ENCODE measurements at places on chromosomes 2 and 18.

GRCh38 chr2:152580714-152581113 lies 136.5 kb downstream of the PRPF40A start:
- no peak for DNase-seq

- no peak for DNase-seq
These were observed 6.7 kb upstream of the NEURL3 start for GRCh38 chr2:96511851-96512250.

- DNase-seq = no peak
These were observed 75.3 kb downstream of the OSBPL6 start for GRCh38 chr2:178269438-178270224.

DNA sequence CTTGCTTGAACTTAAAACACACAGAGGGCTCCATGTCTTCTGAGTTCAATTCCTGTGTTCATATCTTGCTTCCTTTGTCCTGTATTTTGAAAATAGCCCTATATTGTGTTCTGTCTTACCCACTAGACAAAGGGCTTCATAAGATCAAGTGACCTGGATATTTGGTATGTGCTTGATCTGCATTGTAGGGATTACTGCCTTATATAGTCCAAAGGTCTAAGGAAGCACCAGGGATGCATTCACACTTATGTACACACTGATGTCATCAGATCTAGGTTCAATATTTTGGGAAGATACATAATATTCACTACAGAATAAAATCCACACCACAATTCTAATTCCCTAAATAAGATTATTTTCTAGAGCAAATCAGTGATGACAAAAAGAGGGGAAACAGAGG lies 278.0 kb upstream of the KYNU start:
- DNase-seq = no peak

DNA sequence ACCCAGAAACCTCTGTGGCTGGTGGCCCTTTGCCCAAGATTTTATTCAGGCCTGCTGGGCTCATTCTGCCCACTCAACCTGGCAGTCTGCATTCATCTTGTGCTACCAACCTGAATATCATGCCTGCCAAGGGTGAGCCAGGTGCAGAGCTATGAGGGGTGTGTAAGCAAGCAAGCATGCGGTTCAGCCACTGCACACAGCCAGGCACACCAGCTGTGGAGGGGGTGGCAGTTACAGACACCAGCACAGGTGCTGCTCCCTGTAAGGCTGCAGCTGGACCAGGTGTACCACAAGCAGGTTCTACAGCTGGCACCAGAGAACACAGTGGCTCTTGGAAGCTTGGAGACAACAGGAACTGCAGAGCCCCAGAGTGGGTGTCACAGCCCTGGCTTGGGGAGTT lies 633.2 kb downstream of the FBXO15 start:
- no peak for DNase-seq

GRCh38 chr2:10590742-10591141 lies 99.0 kb downstream of the NOL10 start:
- DNase-seq = no peak

DNA sequence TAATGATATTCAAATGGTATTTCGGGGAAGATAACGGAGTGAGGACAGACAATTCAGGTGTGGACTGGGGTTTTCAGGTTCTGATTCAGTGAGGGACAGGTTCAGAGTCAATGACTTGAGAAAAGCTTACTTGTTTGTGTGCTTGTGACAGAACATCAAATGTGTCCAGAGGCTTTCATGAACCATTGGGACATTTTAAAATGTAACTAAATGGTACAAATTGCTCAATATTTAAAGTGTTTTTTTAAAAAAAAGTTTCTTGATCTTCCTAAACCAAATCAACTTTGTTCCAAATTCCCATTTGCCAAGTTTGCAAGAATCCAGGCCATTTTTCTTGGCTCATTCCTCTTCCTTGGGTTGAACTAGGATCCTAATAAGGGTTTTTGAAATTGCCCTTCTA lies 59.4 kb upstream of the BZW1 start:
- no peak for DNase-seq

DNA sequence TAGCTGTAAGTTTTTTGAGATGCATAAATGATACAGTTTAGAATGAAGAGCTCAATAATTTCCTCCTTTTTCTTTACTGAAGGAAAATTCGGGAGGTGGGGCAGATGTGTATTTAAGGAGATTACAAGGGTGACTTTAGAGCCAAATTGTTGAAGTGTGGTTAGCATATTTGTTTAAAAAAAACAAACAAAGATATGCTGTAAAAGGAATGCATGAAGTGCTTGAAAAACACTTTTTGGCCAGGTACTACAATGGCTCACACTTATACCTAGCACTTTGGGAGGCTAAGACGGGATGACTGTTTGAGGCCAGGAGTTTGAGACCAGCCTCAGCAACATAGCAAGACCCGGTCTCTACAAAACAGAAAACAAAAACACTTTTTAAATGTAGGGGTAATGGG lies 38.4 kb downstream of the CD302 start:
- DNase-seq = no peak

DNA sequence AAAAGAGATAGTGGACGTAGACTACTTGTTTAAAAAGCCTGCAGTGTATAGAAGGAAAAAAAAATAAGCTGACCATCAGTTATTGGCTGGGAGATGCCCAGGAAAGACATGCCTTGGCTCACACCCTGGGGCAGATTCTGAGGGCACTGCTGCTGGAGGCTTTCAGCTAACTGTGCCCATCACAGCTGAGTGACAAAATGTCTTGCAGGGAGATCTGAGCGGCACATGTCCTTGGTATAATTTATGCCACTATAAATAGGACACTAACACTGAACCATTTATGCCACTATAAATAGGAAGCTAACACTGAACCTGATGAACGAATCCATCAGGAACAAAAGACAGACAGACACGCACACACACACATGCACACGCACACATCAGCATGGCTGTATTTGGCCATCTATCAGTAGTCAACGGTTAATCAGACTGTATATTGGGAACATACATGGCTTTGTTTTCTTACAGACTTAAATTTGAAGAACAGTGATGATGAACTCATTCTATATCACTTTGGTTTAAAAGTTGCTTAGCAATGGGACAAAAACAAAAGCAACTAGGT lies 68.2 kb upstream of the NOSTRIN start:
- no peak for DNase-seq

GRCh38 chr2:162245781-162246180 lies 2.5 kb upstream of the FAP start:
- no peak for DNase-seq

GRCh38 chr2:110140401-110140800 lies 24.8 kb upstream of the MALL start:
- no peak for DNase-seq

DNA sequence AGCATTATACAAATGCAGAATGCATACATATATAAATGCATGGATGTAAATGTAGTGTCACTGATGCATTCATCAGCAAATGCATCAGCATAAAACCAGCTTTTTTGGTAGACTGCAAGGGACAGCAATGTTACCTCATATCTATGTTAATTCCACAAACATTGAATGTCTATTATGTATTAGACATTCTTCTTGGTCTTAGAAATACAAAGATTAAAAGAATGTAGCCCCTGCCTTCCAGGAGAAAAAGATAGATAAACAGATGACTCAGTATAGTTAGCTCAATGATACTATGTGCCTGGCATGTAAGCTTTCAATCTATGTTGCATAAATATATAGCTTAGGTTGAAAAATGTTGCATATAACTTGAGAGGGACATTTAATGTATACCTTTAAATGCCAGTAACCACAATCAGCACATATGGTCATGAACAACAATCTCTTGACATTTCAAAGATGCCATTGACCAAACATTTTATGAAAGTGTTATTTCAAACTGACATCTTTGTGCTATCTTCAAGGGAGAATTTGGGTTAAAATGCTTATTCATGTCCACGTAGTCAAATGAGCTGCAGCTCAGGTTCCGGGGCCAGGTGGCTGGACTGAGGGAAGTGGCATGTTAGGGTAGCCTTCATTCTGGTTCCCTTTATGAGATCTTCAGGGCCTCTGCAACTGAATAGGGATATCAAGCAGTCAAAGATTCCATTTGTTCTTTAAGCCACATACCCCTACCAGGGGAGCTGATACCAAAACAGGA lies 45.2 kb upstream of the GCG start:
- no peak for DNase-seq

GRCh38 chr2:1804865-1805264 lies 60.5 kb upstream of the PXDN start:
- DNase-seq = no peak

GRCh38 chr2:179181002-179181401 lies 83.6 kb downstream of the SESTD1 start:
- DNase-seq = no peak

DNA sequence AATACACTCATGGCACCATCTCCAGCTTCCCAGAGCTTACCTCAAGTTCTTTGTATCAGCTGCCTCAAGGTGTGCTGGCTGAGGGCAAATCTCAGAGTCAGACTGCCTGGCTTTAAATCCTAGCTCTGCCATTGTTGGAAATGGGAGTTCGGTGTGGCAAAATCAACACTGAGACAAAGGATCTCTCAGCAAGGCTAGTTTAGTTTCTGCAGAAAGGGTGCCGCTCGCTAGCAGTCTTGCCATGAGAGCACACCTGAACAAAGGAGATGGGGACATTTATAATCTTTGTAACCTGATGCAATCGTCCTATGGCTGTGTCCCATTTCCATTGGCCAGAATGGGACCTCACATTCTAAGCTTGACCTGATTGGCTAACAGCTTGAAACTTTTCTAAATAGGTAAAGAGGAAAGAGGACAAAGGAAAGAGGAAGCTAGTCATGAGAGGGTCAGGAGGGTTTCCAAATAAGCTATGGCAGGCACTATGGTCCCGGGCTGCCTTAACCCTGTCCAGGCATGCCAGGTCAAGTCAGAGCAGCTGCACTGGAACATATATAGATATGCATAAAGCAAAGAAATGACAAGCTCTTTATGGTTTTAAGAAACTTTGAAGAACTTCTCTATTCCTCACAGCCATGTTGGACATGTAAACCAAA lies 4.3 kb upstream of the UBE2F start:
- DNase-seq = no peak

DNA sequence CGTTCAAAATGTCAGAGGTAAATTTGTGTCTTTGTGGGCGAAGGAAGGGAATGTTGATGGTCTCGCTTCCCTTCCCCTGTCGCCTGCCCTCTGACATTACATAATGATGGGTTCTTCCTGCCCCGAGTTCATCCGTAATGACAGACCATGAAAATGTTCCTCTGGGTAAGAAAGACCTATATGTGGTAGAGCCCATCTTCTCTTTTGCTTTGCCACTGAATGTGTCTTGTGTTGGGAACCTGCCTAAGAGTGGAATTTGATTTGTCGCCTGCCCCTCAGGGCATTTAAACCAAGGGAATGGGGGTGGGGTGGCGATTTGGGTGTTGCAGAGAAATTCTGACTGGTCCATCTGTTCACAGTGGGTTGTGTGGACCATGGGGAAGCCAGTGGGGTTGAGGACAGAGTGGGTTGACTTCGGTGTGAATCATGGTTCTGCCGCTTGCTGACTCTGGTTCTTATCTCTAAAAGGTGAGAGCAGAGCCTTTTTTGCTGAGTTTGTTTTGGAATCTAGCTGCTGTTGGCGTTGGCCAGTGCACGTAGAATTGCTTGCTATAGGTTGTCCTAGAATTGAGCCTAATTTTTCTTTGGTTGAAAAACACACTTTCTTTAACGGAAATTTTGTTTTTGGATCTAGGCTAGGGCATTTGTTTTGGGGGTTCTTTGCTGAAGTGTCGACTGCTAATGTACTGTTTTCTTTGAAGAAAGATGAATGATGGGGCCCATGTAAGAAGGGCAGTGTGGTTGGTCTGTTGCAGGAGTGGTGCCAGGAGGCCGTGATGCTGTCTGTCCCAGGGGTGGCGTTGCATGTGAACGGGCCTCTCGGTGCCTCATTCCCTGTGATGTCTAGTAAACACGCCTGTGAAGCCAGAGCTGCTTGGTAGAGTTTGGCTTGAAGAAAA lies 1.3 kb downstream of the INPP4A start:
- DNase-seq = peak; percentile 49

GRCh38 chr2:45361666-45362065 lies 249.4 kb downstream of the SRBD1 start:
- no peak for DNase-seq

DNA sequence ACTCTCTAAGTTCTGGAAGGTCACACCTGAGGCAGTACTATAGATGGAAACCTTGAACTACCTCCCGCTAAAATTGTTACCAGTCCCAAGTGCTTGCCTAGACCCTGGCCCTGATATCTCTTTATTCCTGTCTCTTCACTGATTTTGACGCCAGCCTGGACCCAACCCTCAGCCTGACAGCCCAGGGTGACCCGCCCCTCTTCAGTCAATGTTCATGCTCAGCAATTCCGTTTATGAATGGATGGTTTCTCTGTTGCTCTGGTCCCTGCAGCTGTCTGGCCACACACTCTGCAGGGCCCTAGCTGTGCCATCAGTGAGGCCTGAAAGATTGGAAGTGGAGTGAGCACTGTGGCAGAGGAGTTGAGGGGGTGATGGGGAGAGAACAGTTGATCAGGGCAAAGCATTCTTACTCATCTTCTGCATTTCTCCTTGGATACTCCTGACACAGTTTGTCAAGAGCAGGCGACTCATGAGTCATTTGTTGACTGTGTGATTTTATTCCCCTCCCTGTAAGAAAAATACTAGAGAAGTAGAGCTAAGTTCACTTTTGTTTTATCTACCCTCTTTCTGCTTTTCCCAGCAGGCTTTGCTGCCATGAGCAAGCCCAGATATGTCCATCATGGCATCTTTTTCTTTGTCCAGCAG lies 46.0 kb downstream of the NPAS2 start:
- DNase-seq = no peak

DNA sequence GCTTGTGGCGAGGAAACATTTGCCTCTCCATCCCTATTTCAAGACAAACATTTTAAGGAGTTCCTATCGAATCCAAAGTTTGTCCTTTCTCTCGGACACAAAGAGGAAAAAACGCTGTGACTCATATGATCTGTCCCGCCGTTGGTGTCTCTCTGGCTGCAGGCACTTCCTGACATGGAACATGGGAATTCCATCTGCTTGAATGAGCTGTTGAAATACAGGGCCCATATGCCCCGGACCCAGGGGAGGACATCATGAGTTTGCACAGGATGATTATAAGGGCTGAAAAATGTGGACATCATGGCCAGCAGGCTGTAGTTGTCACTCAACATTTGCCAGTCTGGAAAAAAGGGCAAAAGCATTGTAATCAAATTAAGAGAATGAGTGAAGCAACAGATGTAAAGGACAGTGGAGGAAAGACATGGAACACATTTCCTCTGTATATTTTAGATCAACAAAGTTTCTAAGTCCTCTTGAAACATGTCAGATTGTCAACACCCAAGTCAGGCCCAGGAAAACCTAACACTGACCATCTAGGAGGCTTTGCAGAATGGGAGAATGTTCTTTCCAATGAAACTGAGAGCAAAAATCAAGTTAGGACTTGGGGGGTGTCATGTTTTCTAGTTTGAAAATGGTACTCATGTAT lies 103.2 kb upstream of the SMIM21 start:
- no peak for DNase-seq

- no peak for DNase-seq
These were observed 1338.4 kb upstream of the CHAC2 start for GRCh38 chr2:52429171-52429570.

DNA sequence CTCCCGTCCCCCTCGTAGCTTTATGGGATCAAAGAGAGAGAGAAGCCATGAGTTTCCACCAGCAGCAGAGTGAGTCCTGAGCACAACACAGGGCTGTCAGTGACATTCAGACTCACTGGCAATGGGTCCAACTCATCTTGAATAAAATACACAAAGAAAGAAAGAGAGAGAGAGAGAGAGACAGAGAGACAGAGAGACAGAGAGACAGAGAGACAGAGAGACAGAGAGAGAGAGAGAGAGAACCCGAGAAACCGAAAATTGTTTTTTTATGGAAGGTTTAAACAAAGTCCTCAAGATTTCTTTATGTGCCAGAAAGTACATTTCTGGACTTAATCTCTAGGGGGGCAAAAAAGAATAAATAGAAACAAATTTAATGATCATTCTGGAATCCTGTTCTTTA lies 11.5 kb upstream of the BCL2 start:
- DNase-seq = no peak
